ENCODE measurements at places on chromosomes 5 and 9.

GRCh38 chr9:78893774-78894401 lies 597.0 kb downstream of the PSAT1 start:
- no peak for DNase-seq

- DNase-seq: no peak
Measured at GRCh38 chr9:110835859-110836271, 167.3 kb downstream of the MUSK start.

GRCh38 chr5:178240341-178240741 lies 7.7 kb upstream of the PHYKPL start:
- DNase-seq: no peak

DNA sequence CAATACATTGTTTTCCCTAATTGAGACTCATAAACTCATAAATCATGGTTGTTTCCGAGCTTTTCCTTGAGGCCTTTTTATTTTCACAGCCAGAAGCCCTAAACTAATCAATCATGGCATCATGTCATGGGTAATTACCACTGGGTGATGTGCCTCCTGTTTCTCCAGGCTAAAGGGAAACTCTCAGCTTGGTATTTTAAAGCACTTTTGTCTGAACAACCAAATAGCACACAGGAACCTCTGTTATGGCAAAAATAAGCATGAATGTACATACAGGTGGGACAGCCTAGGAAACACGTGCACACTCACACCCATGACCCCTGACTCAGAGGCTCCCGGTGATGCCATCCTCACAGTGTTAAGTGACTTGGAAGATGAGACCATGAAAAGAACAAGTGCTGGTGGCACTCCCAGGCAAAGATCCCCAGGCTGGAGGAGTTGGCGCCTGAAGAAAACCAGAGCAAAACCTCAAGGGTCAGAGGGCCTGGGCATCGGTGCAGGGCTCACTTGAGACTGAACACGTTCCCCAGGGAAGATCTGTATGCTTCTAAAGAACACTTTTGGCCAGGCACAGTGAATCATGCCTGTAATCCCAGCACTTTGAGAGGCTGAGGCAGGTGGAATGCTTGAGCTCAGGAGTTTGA lies 154.3 kb downstream of the ROR2 start:
- no peak for DNase-seq

DNA sequence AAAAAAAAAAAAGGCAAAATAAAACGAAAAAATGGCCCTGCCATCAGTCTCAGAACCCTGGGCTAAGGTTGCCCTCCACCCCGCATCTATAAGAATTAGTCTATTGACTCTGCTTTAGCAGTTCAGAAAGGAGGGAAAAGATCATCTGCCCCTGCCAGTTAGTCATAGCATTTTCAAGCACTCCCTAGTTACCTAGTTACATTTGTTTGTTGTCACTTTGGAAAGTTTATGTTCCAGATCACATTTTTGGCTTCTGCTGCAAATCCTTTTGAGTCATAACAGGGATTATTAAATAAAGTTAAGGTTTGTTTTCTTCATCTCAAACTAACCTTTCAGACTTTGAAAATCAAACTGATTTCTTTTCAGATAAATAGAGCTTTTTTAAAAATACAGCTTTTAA lies 52.1 kb downstream of the AQP7 start:
- no peak for DNase-seq

DNA sequence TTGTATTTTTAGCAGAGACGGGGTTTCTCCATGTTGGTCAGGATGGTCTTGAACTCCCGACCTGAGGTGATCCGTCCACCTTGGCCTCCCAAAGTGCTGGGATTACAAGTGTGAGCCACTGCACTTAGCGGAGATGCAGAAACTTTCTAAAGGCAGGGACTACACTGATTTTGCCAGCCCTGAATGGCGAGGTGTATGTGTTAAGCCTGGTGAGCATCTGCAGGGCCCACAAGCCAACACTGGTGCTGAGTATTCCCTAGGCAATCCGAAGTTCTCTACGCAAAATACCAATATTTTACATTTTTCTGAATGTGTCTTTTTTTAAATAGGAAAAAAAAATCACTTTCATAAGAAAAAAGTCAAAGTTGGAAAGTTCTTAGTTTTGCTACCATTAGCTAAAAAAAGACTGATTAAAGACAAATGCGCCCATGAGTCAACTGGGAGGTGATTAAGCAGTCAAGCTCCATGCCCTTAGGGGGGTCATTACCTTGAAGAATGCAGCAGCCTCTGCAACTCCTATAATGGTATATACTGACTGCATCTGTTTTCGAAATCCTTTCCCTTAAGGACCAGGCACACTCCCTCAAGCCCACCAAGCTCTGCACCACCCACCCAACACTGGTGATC lies 502.8 kb downstream of the BNC2 start:
- DNase-seq: no peak

GRCh38 chr9:8235489-8235888 lies 435.9 kb upstream of the DMAC1 start:
- DNase-seq: no peak

- DNase-seq: no peak
Measured at GRCh38 chr5:81786496-81786895, 35.6 kb upstream of the SSBP2 start.

- no peak for DNase-seq
Measured at GRCh38 chr9:1550636-1551035, 464.5 kb upstream of the SMARCA2 start.

DNA sequence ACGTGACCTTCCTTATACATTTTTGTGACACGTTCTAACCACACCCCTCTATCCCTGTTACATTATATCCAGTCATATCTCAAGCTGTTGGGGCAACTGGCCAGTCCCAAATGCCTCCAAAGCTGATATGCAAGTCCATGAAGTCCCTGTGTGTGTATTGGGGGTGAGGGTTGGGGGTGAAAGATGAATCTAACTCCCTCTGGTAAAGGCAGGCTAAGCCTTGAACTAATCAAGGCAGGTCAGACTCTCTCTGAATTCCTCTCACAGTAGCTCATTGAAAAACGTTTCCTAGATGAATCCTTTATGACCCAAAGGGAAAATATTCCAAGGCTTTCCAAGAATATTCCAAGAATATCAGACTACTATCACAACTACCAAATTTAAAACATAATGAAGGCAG lies 174.4 kb downstream of the MUSK start:
- DNase-seq: no peak

GRCh38 chr9:17291766-17292165 lies 156.9 kb downstream of the CNTLN start:
- no peak for DNase-seq

DNA sequence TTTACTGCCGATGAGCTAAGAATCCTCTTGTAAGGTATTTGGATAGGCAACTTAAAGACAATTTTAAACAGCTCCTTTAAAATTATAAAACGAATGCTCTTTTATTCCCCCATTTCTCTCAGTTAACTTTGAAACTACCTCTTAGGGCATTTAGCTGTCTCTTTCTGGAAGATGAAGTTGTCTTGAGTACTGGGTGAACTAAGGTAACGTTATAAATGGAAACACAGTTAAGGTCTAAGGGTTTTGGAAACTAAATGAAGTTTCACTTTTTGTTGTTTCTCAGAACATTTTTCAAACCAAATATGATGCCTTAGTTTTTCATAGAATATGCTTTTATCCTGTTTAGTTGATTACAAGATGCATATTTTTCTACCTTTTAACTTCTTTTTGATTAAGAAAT lies 6.8 kb downstream of the UBE2R2 start:
- DNase-seq: no peak

DNA sequence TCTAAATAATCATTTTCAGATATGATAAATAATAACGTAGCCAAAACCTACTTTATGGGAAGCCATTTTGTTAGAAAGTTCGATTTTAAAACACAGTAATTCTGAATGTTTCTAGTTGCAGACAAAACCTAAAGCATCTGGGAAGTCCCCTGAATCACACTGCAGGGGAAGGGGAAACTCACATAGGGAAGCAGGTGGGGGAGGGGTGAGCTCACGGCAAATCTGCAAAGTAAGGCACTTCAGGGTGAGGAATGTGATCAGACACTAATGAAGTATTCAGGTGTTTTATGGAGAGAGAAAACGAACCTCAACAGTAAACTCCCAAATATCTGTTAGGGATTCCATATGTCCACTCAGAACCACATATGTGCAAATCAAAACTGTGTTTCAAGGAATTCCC lies 70.7 kb downstream of the EPB41L4A start:
- DNase-seq: no peak

GRCh38 chr5:110790673-110791072 lies 51.9 kb downstream of the SLC25A46 start:
- no peak for DNase-seq

DNA sequence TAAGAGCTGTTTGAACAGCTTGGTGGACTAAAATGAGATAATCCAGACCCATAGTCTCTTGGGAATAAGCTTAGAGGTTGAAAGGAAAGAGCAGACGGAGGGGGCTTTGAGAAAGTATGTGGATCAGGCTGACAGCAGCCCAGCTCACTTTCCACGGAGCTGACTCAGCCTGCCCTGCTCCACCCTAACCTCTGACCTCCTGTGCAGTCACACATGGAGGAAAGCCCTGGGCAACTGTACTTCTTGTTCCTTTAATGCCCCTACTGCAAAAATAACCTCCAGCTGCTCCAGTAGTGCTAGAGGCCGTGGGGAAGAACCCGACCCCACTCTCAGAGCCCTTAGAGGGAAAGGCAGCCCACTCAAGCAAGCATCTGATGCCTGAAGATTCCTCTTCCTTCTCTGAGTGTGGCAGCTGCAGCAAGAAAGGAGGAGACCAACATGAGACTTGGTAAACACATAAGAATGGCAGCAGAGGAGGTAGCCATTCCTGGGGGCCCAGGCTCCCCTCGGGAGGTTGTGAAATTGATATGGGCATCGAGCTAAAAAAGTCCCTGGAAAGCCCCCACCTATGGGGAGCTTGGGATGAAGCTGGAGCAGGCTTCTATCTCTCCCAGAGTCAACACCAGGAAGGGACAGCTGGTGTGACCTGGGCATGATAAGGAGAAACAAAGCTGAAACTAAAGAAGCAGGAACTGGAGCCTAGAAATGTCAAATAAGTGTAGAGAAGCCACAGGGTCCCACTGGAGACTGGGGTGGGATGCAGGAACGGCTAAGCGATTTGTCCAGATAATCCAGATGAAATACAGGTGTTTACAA lies 204.3 kb downstream of the PIK3R1 start:
- DNase-seq: no peak

GRCh38 chr9:95023217-95024003 lies 294.1 kb downstream of the FANCC start:
- no peak for DNase-seq
